ENCODE measurements at places on chromosomes 7 and 10. TPM values are rescaled to one million over a fixed set of nuclear protein-coding genes. Genes with fewer than 3 reads are reported as not detected.
A peak's percentile ranks its signal among the peaks of the same experiment; 100 is the strongest.

DNA sequence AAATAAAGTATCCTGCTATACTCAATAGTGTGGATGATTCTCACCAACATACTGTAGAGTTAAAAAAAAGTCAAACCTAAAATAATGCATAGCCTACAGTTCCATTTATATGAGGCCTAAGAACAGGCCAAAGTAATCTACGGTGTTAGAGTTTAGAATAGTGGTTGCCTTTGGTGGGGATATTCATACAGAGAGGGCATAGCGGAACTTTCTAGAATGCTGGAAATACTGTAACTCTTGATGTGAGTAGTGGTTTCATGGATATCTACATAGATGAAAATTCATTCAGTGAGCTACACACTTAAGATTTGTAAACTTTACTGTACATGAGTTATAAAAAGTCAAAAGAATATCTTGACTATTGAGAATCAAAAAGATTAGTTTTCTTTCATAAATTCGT, 349.9 kb upstream of the NFE2L3 start:
- no peak for DNase-seq

- DNase-seq, result no peak
These were observed 324.8 kb upstream of the PHYHIPL start for GRCh38 chr10:58851606-58852005.

GRCh38 chr10:1382711-1383110, 326.5 kb downstream of the WDR37 start:
- DNase-seq, result no peak

DNA sequence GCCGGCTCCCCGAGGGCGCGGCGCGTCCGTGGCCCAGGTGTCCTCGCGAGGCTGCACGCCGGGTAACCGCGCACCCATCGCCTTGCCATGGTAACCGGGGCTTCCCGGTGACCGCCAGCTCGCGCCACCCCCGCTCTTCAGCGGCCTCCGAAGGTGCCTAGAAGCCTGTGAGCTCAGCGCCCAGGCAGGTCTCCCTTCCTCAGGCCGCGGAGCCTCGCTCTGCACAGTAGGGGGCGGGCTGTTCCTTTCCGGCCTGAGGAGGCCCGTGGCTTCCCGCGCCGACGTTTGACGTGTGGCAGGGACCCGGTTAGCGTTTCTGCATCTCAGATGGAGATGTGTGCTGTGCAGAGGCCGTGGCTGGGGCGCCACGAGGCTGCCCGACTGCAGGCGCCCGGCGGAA, 117.1 kb downstream of the DYNC2I1 start:
- DNase-seq, result no peak

DNA sequence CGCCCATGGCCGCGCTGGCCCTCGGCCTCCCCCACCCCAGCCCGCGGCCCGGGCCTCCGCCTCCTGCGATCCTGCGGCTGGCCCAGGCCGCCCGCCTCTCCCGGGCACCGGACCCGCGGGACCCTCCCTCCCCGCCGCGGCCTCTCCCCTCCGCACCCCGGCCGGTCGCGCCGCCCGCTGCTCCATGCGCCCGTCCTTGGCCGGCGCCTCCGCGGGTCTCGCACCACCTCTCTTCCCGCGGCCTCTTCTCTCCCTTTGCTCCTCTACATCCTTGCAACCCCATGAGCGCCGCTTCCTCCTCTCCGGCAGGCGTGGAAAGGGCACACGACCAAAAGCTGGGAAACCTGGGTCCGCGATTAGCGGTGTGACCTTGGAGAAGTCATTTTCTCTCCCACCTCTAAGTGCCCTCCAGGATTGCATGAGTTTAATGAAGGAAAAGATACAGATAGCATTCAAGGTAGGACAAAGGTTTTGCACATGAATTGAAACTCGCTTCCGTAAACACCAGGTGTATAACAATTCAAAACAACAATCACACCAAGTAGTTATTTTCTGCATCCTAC, 448 bp upstream of the SRPK2 start:
- DNase-seq, result peak; percentile 63

- no peak for DNase-seq
These were observed 27.7 kb downstream of the CCM2 start for GRCh38 chr7:45027774-45028114.

DNA sequence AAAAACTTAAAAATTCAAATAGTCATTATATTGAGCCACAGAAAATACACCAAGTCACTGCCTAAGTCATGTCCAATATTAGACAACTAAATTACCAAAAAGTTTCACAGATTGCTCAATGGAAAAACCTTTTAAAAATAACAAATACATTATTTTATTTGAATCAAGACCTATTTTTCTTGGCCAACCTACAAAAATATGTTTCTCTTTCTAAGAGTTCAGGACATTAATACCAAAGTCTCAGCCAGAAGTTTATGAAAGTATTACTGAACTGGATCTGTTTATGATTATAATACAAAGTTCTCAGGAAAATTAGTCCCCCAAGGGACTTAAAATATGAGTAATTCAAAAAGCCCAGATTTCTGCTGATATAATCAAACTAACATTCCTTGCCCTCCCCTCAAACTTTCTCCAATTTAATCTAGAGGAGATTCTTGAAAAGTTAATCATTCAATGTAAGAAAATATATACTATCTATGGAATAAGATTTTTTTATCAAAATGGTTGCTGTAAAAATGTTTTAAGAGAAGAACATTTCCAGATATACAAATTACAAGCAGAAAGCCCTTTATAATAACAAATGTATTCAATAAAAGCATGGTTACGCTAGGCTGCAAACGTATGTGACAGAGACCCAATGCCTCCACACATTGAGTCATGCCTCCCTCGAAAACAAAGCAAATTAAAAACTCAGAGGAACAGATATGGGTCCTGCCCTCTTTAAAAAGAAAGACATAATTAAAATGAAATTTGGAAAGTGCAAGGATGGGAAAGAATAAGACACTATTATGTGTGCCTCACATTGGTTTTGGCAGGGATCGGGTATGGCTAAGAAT, 381.6 kb downstream of the PARD3 start:
- no peak for DNase-seq

DNA sequence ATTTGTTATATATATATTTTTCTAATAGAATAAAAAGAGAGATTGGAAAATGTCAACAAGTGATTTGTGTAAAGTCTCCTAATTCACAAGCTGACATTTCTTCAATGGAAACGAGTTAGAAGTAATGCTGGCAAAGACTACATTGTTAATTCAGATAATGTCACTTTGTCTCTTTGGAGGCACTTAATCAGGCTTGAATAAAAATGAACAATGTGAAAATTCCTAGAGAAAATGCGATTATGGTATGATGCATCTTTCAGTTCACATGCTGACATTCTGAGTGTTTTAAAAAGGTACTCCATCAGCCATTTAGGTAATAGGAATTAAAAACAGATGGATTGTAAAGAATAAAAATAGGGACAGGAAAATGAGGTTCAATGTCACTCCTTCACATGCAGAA, 100.1 kb downstream of the SLC13A1 start:
- DNase-seq, result no peak

DNA sequence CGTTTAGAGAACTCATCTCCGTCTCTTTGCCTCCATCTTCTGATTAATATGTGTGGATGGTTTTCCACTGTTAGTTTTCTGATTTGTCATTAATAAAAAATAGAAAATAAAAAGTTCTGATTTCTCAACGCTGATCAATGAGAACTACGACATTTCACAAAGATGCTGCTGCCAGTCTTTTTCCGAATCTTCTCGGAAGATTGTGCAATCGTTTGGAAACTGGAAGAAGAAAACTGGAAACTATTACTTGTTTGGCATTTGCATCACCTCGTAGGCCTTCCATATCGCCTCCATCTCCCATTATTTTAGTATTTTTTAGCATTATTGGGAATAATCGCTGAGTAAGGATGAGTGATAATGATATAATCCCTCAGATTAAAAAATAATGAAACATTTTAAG, 123.2 kb upstream of the KLF6 start:
- DNase-seq, result no peak

Gene DNA2
- 1.6 TPM for total RNA-seq

Gene IFIT2
- total RNA-seq, result 2.3 TPM

Gene FAM180A
- total RNA-seq, result 37.6 TPM

Gene CHN2
- 27.3 TPM for total RNA-seq

Gene SEMA3D
- total RNA-seq, result 8.6 TPM

Gene HOXA5
- total RNA-seq, result not detected

Gene RUFY2
- total RNA-seq, result 8.9 TPM

Data from heart left ventricle (tissue), 16 donors.